Fibroblast of skin of back (primary cell): ENCODE measurements at places on chromosomes 12 and 14.

DNA sequence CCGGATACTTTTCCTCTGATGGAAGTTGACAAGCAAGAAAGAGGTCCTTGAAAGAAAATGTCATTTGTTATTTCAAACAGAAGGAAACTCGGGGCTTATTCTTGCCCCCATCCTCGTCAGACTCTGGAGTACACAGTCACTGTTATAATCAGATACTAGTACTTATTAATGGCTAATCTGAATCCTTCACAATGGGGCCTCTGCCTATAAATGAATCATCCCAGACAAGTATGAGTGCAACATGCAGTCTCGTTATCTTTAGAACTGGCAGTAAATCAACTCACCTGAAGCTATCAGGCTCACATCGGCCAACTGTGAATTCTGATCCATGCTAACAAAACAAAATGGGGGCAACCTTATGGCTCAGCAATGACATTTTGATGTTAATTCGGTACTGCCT is 216.7 kb downstream of the GRIN2B start:
- no peak for DNase-seq

GRCh38 chr14:94009767-94010166 is 12.7 kb downstream of the CCDC197 start:
- peak; percentile 16 for DNase-seq

GRCh38 chr14:38605193-38606114 is 349.6 kb upstream of the CLEC14A start:
- DNase-seq: no peak

GRCh38 chr14:42792166-42792565 is 1185.5 kb downstream of the LRFN5 start:
- no peak for DNase-seq

GRCh38 chr14:89432226-89432625 is 15.2 kb upstream of the FOXN3 start:
- DNase-seq: no peak

DNA sequence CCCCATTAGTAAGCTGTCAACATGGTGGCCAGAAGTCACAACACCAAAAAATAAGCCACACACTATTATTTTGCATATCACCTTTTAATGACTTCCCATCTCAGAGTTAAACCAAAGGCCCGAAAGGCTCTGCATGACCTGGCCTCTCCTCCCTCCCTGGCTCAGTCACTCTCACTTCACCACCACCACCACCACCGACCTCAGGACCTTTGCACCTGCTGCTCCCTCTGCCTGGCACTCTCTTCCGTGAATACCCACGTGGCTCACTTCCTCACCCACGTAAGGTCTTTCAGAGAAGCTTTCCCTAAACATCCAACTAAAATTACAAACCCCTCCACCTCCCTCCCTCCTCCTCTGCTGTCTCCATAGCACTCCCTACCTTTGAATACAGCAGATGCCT is 134.3 kb downstream of the RIMBP2 start:
- DNase-seq: no peak

- DNase-seq: no peak
These were observed 66.3 kb upstream of the SOX5 start for GRCh38 chr12:24015833-24016160.

- no peak for DNase-seq
These were observed 33.5 kb downstream of the GPR68 start for GRCh38 chr14:91211017-91211416.

DNA sequence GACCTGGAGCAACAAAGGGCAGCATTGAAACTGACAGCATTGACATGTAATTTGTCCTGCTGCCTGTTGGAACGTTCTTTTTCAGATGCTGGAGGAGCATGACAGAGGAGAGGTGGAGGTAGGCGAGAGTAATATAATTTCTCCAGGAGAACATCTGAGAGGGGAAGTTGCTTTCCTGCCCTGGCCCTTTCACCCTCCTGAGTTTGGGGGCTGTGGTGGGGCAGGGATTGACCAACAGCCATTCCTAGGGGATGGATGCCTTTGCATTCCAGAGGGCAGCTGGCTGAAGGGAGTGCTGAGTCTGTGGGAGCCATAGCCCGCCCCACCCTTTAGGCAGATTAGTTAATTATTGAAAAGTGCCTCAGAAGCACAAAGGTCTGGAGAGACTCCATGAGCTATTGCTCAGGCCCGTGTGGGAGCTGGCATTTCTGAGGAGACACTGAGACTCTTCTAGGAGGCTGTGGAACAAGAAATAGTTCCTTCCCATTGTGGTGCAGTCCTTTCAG is 73.5 kb downstream of the ARF6 start:
- peak; percentile 33 for DNase-seq

DNA sequence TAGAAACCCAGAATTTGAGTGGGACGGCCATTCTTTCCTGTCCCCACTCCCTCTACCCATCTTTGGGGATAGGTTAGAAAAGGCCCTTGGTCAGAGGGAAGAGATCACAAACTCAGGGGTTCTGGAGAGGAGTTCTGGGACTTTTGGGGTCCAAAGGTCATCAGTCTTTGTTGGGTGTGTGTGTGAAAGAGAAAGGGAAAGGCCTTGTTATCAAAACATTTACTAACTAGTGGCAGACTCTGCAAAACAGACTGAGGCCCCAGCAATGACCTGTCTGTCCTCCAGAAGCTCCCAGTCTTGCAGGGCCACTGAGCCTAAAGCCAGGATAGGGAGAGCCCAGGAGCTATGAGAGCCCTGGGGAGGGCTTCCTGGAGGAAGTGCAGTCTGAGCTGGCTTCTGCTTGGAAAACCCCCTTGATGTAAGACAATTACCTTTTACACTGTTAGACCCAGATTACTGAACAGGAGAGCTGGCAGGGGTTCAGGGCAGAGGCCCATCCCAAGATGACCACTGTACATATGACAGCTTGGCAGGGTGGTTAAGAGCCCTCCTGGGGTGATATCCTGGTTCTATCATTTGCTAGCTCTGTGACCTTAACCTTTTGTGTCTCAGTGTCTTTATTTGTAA is 429.1 kb upstream of the CCDC196 start:
- no peak for DNase-seq

DNA sequence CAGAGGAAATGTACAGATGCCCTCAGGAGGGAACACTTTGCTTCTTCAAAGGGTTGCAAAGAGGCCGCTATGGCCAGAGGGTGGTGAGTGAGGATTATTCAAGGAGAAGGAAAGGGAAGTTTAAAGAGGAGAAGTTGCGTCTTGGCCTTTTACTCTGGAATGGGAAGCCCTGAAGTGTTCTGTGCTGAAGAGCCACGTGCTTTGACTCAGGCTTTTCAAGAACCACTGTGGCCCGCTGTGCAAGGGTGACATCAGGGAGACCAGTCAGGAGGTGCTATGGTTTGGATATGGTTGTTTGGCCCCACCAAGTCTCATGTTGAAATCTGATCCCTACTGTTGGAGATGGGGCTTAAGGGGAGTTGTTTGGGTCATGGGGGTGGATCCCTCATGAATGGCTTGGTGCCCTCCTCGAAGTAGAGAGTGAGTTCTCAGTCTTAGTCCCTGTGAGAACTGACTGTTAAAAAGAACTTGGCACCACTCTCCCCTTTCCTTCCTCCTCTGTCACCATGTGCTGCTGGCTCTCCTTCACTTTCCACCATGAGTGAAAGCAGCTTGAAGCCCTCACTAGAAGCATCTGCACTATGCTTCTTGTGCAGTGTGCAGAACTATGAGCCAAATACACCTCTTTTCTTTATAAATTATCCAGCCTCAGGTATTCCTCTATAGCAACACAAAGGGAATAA is 66.1 kb upstream of the DUSP6 start:
- no peak for DNase-seq

- no peak for DNase-seq
These were observed 40.7 kb upstream of the RIN3 start for GRCh38 chr14:92472860-92473259.

GRCh38 chr12:103832048-103832997 is 8.7 kb downstream of the NT5DC3 start:
- no peak for DNase-seq

DNA sequence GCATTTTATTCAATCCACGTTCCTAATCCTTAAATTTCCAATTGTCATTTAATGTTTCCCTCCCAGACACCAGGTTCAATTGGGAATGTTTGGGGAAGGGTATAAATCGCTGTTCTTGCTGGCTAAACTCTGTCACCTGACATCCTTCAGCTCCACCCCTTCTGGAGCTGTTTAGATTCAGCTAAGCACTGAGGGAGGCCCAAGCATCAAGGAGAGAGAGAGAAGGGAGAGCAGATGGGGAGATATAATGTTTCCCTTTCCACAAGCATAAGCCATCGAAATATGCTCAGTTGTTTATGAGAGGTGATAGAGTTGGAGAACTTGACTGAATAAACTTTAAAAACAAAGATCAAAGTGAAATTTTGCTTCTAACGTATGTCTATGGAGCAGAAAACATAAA is 1.8 kb downstream of the ABCC9 start:
- no peak for DNase-seq

- DNase-seq: no peak
These were observed 49.5 kb downstream of the ADIPOR2 start for GRCh38 chr12:1740161-1740948.

DNA sequence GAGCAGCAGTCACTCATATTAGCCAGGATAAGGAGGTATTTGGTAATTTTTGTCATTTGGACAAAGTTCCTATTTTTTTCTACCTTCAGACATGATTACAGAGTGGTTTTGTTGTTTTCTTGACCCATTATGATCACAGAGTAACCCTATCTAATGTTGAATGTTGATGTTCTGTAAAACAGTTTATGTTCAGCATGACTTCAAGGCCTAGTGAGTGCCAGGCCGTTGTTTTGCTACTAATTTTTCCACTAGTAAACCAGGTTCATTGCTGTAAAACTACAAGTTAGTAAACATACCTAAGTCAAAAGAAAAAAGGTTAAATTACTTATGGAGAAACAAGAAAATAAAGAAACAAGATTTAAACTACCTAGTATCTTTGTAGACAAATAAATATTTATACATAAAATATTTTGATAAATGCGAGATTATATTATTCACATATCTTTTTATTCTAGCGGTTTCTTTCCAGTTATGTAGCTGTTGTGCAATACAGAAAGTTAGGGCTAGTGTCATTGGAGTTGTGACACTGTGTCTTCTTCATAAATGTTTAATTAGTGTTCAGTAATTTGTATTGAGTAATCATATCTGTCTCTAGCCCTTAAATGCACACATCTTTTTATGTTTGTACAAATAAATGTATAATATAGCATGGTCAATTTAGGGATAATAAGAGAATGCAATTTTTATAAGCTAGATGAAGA is 16.5 kb downstream of the ETNK1 start:
- DNase-seq: no peak

- DNase-seq: no peak
These were observed 219.5 kb upstream of the OTX2 start for GRCh38 chr14:57029620-57030253.

GRCh38 chr14:48582938-48583337 is 907.5 kb upstream of the MDGA2 start:
- no peak for DNase-seq

DNA sequence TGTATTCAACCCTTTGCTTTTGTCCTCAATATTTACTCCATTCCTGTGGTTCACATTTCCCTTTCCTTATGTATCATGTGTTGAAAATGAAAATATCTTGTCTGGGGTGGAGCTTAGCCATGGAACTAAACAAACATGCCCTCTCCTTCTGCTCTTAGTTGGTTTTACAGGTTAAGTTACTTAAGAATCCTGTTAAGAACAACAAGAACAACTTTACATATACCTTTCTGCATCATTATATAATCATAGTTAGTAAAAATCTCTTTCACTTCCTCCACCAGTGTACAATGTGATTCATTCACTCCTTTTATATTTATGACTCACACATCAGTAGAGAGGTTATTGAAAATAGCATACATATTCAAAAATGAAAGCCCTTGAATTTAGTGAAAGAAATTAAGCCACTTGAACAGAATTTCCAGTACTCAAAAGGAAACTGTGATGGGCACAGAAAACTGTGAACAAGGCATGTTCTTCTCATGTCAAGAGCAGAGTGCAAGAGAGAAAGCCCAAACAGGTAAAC is 307.7 kb downstream of the CCDC91 start:
- peak; percentile 56 for DNase-seq

DNA sequence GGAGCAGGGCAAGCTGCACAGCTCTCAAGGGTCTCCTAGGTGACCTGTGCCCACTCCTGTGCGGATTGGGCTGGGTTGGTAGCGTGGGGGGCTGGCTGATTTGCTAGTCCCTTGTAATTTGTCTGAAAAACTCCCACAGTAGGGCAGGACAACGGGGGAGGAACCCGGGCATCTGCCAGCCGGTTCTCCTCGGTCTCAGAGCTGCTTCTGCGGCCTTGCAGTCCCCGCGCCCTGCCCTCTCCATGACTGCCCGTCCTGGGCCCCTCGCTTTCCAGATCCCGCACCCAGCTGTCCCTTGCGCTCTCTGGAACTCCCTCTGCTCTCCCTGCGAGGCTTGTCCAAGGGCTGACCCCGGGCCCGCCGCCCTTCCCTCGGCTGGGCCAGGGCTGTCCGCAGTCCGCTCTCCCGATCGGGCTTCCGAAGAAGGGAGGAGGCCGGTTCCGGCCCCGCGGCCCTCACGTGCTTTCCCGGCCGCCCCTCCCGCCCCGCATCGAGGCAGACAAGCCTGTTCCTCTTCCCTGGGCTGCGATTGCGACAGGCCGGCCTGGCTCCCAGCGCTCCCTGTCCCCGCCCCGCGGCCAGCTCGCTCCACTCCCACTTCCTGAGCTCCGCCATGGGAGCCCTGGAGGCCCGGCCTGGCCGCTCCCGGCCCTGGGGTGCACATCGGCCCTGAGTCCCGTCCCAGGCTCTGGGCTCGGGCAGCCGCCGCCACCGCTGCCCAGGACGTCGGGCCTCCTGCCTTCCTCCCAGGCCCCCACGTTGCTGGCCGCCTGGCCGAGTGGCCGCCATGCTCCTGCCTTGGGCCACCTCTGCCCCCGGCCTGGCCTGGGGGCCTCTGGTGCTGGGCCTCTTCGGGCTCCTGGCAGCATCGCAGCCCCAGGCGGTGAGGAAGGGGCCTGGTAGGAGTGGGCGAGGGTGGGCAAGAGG is at the start of gene LTBR:
Gene LTBR (plus strand): TSS at position 591 of the 927 bp plus-strand sequence. CDS start 197 bp downstream, at position 788.
- DNase-seq: peak; percentile 92

- no peak for DNase-seq
These were observed 188.3 kb upstream of the BCL2L14 start for GRCh38 chr12:11882301-11883019.

DNA sequence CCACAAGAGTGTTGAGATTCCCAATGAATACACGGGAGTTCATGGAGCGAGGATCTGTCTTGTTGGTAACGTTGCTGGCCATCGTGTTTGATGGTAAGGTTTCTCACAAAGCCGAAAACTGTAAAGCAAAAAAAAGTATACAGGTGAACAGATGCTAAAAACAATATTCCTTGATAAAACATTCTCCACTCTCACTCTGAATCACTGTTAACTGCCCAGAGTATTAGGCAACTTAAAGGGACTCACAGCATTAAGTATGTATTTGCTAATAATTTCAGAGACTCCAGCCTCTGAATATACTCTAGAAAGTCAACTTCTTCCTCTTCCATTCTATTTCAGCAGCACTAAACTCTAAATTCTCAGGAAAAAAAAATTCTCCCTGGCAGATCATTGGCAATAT is 35.1 kb downstream of the HNRNPC start:
- DNase-seq: no peak

- DNase-seq: no peak
These were observed 9.4 kb downstream of the STX2 start for GRCh38 chr12:130829391-130830245.

- peak; percentile 39 for DNase-seq
These were observed 25.3 kb downstream of the MUCL1 start for GRCh38 chr12:54879579-54879978.

- no peak for DNase-seq
These were observed 48.2 kb upstream of the VSX2 start for GRCh38 chr14:74190927-74191575.

- DNase-seq: no peak
These were observed 527.7 kb downstream of the SLC16A7 start for GRCh38 chr12:60123557-60123956.
